ENCODE measurements at places on chromosomes 1 and 21.

DNA sequence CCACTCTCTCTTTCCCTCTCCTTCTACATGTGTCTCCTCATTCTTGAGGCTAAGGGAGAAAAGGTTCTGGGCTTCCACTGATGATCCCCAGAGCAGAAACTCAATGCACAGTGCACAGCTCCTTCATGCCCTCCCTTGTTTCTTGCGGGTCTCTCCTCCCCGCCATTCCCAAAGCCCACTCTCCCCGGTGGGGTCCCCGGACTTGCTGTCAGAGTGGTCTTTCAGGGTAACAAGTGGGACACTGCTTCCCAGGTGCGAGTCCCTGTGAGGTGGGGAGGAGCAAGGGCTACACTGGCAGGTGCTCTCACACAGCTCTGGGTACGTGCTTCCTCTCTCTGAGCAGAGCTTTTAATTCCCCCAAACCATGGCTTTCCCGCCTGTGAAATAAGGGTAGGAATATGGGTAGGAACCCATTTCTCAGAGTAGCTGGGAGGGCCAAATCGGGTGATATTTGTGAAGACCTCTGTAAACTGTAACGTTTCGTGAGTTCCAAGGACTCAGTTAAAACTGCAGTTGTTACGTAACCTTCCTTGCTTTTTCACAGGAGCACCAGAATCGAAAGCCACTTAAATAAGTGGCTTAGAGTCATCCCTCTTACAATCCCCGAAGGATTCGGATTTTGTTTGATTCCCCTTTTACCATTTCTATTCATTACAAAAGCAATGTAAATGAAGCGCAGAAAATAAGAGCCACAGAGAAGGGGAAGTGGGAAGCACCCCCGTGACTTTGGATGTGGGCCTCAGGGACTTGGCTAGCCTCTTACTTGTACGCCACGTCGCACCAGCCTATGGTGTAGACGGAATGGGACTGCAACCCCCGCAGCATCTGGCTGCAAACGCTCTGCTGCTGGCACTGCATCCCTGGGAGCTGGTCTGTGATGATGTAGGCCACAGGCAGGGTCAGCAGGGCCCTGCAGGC lies 6.2 kb downstream of the PGLYRP3 start:
- no peak for DNase-seq

GRCh38 chr1:81505831-81506230 lies 294.9 kb upstream of the ADGRL2 start:
- no peak for DNase-seq

GRCh38 chr1:246533371-246533905 lies 26.4 kb upstream of the SMYD3 start:
- no peak for DNase-seq

- DNase-seq = no peak
Measured at GRCh38 chr1:51526248-51526647, 7.2 kb upstream of the EPS15 start.

- no peak for DNase-seq
Measured at GRCh38 chr1:79629414-79629813, 622.9 kb upstream of the ADGRL4 start.

DNA sequence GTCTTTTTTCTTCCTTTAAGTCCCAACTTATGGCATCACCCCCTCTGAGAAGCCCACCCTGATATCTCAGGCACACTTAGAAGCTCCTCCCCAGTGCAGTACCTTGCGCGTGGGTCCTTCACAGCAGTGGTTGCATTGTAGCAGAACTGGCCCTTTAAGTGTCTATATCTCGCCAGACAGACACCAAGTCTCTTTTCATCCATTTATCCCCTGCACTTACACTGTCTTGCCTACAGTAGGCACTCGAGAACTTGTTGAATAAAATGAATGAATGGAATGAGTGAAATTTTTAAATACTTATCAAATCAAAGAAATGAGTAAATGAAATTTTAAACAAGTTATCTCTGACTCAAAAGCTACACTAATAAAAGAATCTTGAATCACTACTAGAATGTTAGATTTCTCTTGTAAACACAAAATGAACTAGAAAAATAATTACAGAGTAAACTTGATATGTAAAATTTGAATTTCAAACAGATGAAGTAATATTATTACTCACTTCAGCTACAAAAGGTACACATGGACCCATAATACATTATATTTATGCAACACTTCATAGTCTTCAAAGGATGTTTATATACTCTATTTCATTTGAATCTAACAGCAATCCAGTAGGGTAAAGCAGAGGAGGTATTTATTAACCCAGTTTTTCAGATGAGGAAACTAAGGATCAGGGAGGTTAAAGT lies 54.7 kb upstream of the MAN1A2 start:
- peak; percentile 57 for DNase-seq

DNA sequence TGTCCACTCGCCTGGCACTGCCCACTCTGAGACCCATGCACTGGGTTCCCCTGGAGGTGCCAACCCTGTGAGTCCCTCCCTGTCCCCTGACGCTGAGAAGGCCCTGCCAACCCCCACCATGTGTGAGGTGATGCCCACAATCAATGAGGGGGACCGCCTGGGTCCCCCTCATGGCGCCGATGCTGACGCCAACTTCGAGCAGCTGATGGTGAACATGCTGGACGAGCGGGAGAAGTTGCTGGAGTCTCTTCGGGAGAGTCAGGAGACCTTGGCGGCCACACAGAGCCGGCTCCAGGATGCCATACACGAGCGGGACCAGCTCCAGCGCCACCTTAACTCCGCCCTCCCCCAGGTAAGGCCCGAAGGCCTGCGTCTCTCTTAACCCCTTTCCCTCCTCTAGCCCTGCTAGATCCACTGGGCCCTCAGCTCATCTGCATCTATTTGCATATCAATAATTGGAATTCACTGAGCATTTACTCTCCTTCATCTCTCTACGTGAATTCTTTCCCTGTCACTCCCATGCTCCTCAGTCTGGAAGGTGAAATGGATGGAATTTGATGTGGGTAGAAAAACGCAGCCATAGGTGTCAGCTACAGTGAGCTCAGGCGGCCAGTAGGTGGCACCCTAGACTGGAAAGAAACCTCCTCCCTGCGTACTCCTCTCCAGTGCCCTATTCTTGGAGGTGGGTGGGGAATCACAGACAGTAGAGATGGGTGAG lies 12.8 kb downstream of the PPFIA4 start:
- DNase-seq = peak; percentile 80

GRCh38 chr1:182507685-182508084 lies 57.7 kb downstream of the RGSL1 start:
- peak; percentile 2 for DNase-seq

DNA sequence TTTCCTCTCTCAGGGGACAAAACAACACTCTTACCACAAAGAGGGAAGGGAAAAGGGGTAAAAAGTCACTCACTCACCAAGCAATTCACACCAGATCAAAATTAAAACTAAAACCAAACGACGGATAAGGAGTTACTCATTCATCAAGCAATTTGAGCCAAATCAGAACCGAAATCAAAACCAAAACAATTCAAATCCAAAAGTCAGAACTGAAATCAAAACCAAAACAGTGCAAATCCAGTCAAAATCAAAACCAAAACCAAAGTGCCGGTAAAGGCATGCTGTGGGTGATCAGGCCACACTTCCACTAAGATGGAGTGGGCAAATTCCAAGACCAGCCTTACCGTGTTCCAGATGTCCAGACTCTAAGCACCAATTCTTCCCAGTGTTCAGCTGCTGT lies 717.9 kb downstream of the AMY1C start:
- DNase-seq = no peak

DNA sequence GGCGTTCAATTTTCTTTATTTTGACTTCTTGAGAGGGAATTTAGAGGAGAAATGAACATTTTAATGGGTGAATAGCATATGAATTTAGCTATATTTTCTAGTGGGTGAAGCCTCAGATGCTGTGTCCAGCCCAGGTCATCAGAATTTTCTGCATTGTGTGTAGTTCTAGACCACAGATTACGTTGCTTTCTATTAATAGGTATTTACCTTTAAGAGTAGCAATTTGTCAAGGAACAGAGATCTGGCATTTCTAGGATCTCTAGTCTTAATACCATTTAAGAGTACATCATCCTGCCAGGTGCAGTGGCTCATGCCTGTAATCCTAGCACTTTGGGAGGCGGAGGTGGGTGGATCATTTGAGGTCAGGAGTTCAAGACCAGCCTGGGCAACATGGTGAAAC lies 20.7 kb downstream of the TDRD5 start:
- DNase-seq = no peak

DNA sequence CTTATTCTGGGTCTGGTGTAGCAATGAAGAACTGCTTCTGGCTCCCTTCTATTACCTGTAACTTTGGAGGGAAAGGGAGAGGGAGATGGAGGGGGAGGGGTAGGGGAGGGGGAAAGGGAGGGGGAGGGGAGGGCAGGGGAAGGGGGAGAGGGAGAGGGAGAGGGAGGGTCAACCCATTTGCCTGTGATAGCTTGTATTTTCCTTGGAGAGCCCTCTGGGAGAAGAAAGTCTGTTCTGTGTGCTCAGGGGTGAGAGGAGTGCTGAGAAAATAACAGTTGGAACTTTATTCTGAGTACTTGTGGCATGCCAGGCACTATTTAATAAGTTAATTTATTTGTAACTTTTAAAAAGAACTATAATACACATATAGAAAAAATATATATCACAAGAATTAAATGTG lies 70.7 kb upstream of the TSPAN2 start:
- DNase-seq = no peak

- peak; percentile 62 for DNase-seq
Measured at GRCh38 chr1:197356723-197357533, 88.9 kb downstream of the CRB1 start.

DNA sequence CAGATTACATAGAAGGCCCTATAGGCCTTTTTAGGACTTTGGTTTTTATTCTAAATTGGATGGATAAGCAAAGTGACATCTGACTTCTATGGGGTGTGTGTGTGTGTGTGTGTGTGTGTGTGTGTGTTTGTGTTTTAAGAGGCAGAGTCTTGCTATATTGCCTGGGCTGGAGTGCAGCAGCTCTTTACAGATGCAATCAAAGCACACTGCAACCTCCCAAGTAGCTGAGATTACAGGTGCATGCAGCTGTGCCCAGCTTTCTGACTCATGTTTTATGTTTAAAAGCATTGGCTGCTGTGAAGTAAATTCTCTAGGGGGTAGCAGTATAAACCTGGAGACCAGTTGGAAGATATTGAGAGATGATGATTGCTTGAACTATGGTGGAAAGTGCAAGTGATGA lies 12.4 kb upstream of the EVI5 start:
- DNase-seq = peak; percentile 29

- peak; percentile 98 for DNase-seq
Measured at GRCh38 chr1:203558064-203558760, 64.3 kb downstream of the OPTC start.

- no peak for DNase-seq
Measured at GRCh38 chr1:212074313-212074712, 38.8 kb downstream of the DTL start.

DNA sequence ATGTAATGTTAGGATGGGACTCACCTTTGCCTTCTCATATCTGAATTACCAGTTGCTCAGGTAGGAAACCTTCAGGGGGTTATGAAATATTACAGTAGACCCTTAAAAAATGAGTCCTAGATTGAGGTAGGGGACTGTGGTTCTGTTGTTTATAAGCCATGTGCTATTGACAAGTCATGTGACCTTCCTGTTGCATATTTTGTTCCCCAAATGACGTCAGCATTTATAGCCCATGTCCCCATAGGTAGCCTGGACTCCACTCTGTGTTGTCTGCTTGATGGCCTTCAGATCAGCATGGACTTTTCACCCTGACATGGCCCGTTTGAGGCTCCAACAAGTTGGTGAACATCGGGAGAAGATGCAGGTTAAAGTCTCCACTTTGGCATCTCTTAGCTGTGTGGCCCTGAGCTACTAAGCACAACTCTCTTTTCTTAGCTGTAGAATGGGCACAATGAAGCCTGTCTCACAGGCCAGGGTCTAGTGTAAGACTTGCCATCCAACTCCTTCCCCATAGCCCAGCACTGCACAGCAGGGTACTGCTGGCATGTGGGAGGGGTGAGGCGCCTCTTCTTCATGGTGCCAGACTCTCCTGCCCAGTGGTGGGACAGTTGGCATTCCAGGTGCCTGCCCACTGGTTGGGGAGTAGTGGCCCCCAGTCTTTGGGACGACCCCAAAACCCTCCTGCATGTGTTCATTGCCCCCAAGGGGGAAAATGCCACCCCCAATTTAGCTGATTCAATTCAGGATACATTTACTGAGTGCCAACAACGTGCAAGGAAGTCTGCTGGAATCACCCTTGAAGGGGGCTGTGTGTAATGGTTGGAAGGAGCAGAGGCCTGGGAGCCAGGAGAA lies 36.1 kb upstream of the TTC22 start:
- no peak for DNase-seq

GRCh38 chr21:33729641-33730040 lies 87.3 kb downstream of the ITSN1 start:
- no peak for DNase-seq
